ENCODE measurements at places on chromosomes 7 and 10. TPM values are rescaled to one million over a fixed set of nuclear protein-coding genes. Genes with fewer than 3 reads are reported as not detected.

The SYT15B gene
- not detected for total RNA-seq

The TSPAN13 gene
- total RNA-seq = 39.1 TPM

The LIPM gene
- under 0.01 TPM for total RNA-seq

The PRPS1L1 gene
- not detected for total RNA-seq
